ENCODE measurements at places on chromosomes 5 and 9.

DNA sequence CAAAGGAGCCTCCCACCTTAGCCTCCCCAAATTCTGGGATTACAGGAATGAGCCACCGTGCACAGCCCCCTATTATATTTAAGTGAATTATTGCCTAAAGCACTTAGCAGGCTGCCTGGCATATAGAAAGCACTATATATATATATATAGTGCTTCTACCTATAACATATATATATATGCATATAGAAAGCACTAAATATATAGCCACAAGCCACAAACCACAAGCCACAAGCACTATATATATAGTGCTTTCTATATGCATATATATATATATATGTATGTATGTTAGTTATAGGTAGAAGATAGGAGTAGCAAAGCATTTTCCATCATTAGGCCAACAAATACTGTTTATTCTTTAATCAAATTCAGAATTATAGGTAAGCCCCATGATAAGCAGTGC is 185.8 kb downstream of the CWC27 start:
- no peak for DNase-seq

DNA sequence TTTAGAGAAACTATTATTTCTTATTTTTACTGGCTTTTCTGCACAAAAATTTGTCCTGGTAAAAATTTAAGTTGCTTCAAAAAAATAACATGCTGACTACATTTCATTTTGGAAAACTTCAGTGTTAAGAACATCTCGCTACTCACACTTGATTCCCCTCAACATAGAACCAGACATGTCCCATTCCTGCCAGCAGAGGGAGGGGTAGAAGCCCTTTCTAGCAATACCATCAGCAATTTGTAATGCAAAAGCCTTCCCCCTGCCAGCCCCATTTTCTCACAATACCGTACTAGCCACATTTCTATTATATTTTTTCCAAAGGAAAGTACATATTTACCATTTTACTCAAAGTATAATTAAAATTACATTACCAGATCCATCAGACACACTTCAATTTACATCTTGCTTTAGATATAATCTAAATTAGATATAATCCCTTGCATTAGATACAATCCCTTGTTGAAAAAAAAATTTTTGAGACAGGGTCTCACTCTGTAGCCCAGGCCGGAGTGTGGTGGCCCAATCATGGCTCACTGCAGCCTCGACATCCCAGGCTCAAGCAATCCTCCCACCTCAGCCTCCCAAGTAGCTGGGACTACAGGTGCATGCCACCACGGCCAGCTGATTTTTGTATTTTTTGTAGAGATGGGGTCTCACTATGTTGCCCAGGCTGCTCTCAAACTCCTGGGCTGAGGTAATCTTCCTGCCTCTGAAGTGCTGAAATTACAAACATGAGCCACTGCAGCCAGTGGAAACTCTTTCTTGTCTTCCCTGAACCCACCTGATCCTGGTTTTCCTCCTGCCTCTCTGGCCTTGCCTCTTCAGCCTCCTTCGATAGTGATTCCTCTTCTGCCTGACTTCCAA is 39.6 kb upstream of the IDNK start:
- DNase-seq = peak; percentile 57

DNA sequence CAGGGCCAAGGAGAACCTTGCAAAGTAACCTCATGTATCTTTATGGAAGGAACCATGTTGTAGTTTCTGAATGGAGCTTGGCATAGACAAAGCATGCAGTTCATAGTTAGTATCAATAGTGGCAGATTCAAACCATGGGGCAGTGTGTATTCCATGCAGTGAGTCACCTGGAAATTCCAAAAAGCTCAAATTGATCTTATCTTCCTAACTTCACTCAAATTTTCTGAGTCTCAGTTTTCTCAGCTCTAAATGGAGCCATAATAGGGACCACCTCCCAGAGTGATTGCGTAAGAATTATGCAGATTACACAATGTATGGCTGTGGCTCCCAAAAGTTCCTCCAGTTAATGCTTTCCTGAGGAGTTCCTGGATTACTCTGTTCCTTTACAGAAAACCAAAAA is 549.9 kb upstream of the KLF4 start:
- DNase-seq = no peak

- peak; percentile 91 for DNase-seq
Measured at GRCh38 chr5:55226027-55226933, 835 bp downstream of the MCIDAS start.

- peak; percentile 21 for DNase-seq
Measured at GRCh38 chr5:93503598-93504067, 77.4 kb downstream of the NR2F1-AS1 start.

GRCh38 chr9:106560540-106560939 is 302.4 kb upstream of the ZNF462 start:
- DNase-seq = no peak

DNA sequence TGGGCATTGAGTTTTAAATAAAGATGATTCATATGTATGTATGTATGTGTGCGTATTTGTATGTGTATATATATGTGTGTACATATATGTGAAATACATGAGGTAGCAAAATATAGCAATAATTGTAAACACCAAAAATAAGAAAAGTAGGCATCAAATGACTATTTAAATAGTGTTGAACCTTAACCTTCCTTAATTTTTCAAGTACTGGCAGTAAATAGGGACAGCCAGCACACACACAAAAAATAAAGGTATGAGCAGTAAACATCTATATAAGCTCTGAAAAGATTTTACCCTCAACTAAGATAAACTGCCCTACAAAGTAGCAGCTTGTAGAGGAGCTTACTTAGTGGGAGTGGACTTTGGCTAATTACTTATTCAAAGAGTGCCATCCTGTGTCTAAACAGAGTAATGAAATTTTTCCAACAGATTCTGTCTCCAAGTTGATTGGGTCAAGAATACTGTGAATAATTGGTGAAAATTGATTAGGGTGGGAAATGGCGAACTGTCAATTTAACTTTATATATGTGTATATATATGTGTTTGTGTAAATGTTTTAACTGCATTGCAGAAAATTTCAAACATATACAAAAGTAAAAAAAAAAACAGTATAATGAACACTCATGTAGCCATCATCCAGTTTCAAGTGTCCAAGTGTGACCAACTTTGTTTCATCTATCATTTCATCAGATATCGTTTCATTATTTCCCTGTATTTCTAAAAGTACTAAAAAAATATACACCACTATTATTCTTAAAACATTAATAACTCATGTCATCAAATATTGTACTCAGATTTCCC is 2.0 kb upstream of the ADAMTS6 start:
- DNase-seq = peak; percentile 30

DNA sequence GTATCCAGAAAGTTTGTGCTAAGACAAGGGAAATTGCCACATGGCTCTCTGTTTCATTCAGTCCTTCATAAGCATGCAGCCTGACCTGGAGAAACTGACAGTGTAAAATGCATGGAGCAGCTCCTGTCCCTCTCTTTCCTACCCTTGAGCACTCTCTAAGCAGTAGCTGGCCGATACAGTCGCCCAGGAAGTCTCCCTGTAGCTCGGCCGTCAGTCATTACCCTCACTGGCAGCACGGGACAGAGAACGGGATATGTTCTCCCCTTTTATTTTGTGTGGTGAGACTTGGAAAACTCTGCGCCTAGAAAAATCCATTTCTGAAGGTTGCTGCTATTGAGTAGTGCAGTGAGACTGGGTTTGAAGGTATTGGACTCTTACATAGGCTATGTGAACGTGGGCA is 56.8 kb upstream of the KCNMB1 start:
- no peak for DNase-seq

- no peak for DNase-seq
Measured at GRCh38 chr5:137672001-137672400, 63.9 kb downstream of the KLHL3 start.

DNA sequence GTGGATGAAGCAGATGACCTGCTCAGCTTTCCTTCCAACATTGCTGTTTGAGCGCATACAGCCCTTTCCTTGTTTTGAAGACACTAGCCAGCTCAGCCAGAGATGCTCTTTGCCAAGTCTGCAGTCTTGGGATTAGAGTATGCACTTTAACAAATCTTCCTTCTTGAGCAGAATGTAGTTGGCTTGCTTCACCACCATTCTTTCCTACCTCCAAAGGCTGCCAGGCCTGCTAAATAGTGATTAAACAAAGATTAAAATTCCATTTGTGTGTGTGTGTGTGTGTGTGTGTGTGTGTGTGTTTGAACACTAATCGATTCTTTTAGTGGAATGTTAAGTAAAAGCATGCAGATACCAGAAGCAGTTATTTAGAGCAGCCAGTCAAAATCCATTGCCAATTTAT is 97.6 kb downstream of the GALNT10 start:
- DNase-seq = no peak

DNA sequence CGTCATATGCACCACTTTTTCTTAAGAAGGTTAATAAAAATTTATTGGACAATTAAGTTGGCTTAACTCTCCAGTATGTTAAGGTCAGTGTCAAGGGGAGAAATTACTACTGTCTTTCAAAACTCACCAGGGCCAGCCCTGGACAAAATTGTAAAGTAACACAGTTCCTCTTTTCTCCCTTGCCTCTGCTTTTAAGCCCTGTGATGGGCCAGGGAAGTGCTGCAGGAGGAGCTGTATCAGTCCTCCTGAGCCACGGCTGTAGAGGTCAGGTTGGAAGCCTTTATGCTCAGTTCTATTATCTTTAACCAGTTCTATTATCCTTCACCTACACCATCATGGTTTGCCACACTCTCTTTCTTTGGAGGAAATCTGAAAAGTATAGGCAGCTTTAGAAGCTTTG is 11.5 kb upstream of the PPP2R2B start:
- no peak for DNase-seq

DNA sequence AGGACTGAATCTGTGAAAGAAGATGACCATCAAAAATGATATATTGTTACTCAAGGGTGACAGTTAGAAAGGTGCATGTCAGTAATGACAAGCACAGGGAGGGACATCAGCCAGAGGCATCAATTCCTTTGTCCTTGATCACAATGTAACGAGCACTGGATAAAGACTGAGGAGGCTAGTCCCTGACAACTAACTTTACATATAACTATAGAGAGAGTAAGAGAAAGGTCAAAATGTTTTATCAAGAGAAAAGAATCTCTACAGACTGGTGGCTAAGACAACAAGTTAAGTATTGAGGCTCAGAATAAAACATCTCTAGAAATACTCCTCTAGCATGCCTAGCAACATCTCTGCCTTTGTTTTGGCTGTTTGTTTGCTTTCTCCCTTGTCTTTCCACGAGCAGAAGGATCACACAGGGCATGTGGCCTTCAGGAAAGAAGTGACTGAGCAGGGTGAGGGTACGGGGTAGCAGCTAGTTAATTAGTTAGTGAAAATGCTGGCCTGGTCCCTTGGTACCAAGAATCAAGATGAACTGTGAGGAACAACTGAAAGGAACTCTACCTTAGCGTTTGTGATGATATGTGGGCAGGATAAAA is 724.1 kb upstream of the MEF2C start:
- no peak for DNase-seq

- no peak for DNase-seq
Measured at GRCh38 chr9:130579738-130580463, 524 bp downstream of the FUBP3 start.

DNA sequence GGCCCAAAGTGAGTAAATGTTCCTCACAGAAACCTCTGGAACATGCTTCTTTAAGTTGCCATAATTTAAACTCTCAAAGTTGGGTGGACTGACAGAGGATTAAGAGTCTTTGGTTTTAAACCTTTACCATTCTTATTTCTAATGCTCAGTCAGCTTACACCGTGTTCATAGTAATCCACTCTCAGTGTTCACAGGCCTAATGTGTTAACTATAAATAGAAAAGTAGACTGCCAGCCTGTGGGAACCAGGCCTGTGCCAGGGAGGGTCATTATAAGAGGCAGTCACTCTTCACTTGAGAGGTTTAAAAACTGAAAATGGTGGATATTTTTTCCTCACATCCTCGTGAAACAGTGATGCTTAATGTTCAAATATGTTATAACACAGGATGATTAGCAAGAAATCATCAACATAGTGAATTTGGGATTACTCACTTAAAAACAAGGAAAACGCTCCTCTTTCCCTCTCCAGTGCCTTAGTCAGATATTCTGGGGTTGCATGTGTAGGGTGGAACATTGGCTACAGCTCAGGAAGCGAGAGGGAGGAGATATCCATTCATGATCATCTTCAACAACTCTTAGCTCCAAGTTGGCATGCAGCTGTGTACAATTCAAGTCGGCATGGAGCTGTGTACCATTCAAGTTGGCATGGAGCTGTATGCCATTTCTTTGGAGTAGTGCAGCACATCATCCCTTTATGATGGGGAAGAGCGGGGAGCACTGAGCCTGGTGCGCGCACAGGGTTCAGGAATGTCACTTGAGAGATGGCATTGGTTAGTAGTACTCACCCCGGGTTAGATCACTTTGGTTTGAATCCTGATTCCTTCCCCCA is 65.8 kb downstream of the KIAA1958 start:
- no peak for DNase-seq

GRCh38 chr9:72577212-72577753 is 55.9 kb downstream of the TMC1 start:
- DNase-seq = peak; percentile 48

DNA sequence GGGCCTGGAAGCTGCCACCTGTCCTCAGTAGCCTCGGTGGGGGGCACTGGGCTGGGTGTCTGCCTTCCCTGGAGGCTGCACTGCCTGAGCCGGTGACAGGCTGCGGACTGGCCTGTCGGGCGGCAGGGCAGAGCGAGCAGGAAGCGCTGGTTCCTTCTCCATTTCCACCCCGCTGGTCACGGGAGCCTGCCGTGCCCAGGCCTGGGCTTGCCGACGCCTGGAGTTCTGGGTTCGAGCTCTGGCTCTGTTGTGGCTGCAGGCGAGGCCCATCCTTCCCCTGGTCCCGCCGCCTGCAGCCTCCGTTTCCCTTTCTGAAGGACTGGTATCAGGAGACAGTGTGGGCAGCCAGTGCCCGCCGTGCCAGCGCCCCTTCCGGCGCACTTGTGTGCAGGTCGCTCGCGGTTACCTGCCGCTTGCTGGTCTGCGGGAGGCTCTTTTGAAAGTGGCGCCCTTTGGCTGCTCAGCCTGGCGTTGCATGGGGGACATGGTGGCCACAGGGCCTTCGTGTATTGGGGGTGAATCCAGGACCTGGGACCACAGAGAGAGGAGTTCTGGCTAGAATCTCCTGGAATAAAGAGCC is 34.0 kb downstream of the RXRA start:
- DNase-seq = no peak

GRCh38 chr5:59749782-59750520 is 143.6 kb downstream of the PDE4D start:
- DNase-seq = no peak

GRCh38 chr5:73534011-73534644 is 31.3 kb downstream of the ANKRA2 start:
- DNase-seq = no peak

DNA sequence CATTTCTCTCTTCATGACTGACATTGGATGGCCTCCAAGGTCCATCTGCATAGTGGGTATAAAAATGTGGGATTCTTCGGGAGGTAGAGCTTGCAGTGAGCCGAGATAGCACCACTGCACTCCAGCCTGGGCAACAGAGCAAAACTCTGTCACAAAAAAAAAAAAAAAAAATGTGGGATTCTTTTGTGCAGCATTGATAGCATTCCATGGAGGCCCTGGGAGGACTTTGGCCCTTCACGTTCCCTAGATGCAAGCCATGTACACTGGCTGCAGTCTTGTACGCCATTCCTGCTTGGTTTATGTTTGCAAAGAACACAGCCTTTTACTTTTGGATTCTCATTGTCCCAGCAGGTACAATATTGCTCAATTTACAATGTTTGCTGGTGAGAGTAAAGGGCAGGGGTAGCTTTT is 157.8 kb downstream of the SLCO4C1 start:
- no peak for DNase-seq

Data from urothelium cell line (cell line).